Osteocyte (in vitro differentiated cells): ENCODE measurements at places on chromosomes 3 and 15.

GRCh38 chr3:169971522-169971921, 4.9 kb downstream of the SEC62 start:
- H3K27ac ChIP-seq: no peak overlapping the region
- H3K27me3 ChIP-seq: no peaks in the 10 kb centered on the region
- H3K4me3 ChIP-seq: no peak overlapping the region
- DNase-seq: no peak

DNA sequence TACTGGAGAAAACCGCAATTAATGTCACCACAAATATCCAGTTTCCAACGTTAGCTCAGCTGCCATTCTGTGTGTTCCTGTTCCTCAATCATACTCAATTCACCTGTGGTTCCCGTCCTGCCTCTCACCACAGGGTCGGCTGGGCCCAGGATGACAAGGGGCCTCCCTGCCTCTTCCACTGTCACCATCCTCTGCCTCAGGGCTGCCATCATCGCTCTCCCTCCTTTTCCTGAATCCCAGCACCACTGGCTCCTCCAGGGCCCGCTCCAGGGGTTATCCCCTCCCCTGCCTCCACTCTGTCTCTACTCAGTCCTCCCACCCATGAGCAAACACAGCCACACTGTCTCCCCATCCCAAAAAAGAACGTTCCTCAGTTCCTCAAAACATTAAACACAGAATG, 170.9 kb upstream of the NSMCE3 start:
- H3K27me3 ChIP-seq: no peaks in the 10 kb centered on the region
- peak; percentile 68 for DNase-seq
- no peak overlapping the region for H3K27ac ChIP-seq

- H3K27ac ChIP-seq: no peak overlapping the region
- H3K4me3 ChIP-seq: no peak overlapping the region
- H3K4me1 ChIP-seq: peaks cover 17% of the 10 kb centered on the region
- DNase-seq: no peak
- no peaks in the 10 kb centered on the region for H3K27me3 ChIP-seq
Observed at GRCh38 chr3:59107856-59108815, 58.3 kb upstream of the CFAP20DC start.

- H3K27me3 ChIP-seq: no peaks in the 10 kb centered on the region
- no peak overlapping the region for H3K4me3 ChIP-seq
- H3K27ac ChIP-seq: no peak overlapping the region
- H3K4me1 ChIP-seq: no peaks in the 10 kb centered on the region
- no peak for DNase-seq
Observed at GRCh38 chr3:58804914-58805313, 138.3 kb upstream of the FAM3D start.

DNA sequence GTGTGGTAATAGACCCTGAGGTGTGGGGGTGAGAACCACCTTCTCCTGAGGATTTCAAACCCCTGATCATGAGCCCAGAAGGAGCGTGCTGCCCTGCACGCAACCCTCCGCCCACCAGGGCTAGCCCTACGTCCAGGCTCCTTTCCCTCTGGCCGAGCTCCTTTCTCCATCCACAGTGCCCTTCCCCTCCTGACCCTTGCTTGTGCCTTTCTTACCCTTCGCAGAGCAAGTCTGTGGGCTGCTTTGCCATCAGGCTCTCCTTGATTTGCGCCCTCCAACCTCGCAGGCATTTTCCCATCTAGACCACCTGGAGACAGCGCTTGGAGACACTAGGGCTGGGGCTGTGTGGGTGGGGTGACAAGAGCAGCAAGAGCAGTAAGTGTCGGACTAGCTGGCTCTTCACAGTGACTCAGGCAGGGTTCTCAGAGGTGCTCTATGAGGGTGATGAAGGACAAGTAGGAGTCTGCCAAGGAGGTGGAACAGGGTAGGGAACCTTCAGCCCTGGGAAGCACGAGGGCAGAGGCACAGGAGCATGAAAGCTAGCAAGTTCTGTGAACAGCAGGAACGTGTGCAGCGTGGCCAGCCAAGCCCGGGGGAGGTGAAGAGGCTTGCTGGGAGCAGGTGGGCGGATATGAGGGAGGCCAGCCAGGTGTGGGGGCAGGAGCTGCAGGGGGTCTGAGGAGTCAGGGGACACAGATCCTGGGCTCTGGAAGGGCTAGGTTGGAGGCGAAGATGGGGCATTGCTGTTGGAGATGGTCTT, 2.5 kb upstream of the SLC38A3 start:
- H3K27me3 ChIP-seq: peaks cover 37% of the 10 kb centered on the region
- no peaks in the 10 kb centered on the region for H3K36me3 ChIP-seq
- peaks cover 24% of the 10 kb centered on the region for H3K4me1 ChIP-seq
- no peak overlapping the region for H3K27ac ChIP-seq

- no peaks in the 10 kb centered on the region for H3K36me3 ChIP-seq
- H3K4me3 ChIP-seq: no peak overlapping the region
- no peak for DNase-seq
- no peak overlapping the region for H3K27ac ChIP-seq
- H3K27me3 ChIP-seq: no peaks in the 10 kb centered on the region
- peaks cover 27% of the 10 kb centered on the region for H3K4me1 ChIP-seq
Observed at GRCh38 chr3:120144267-120144666, 50.0 kb upstream of the GSK3B start.

- no peak overlapping the region for H3K27ac ChIP-seq
- H3K4me3 ChIP-seq: no peak overlapping the region
- peaks cover 41% of the 10 kb centered on the region for H3K4me1 ChIP-seq
- H3K36me3 ChIP-seq: no peaks in the 10 kb centered on the region
- H3K27me3 ChIP-seq: no peaks in the 10 kb centered on the region
- DNase-seq: no peak
Observed at GRCh38 chr3:106824856-106825255, 552.4 kb upstream of the CCDC54 start.
